ENCODE measurements at places on chromosomes 1 and 21.
A peak's percentile ranks its signal among the peaks of the same experiment; 100 is the strongest.

DNA sequence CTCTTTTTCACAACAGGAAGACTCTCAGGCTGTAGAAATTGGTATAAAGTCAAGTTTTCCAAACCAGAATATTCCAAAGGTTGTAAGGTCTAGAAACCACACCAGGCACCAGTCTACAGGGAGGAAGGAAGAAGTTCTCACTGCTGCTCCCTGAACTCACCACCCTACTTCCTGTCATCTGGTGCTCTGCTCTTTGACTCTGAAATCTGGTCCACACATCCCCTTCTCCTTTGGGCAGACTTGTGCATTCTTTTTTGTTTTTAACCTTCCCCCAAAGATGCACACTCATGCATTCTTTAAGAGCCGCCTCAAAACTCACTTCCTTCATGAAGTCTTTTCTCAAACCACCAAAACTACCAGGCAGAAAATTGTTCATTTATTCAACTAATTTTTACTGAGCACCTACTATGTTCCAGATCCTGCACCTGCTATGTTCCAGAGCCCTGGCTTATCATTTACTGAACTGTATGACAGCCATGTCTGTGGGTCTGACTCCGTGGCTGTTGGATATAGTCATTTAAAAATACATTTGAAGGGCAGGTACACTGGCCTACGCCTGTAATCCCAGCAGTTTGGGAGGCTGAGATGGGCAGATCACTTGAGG, 30.1 kb upstream of the EPS15 start:
- DNase-seq, result no peak

- DNase-seq, result no peak
Measured at GRCh38 chr1:170692866-170693575, 29.1 kb downstream of the PRRX1 start.

- no peak for DNase-seq
Measured at GRCh38 chr1:172766462-172766861, 107.6 kb downstream of the FASLG start.

- peak; percentile 74 for DNase-seq
Measured at GRCh38 chr1:116504308-116505156, 66.3 kb downstream of the CD58 start.

DNA sequence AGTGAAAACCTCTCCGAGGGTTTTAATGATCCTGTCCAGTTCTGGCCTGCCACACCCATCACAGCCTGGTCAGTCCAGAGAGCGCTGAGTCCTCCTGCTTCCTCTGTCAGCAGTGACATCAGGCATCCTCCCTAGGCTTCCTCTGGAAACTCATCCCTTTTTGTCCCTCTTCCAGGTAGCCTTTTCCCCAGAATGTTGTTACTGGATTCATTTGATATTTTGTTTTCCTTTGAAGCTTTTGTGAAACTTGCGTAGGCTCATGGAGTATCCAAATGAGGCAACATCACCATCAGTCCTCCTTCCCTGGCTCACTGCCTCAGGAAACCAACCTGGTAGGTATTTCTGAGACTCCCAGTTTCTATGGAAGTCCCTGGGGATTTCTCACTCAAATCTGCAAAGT, 27.0 kb upstream of the IGSF3 start:
- no peak for DNase-seq

DNA sequence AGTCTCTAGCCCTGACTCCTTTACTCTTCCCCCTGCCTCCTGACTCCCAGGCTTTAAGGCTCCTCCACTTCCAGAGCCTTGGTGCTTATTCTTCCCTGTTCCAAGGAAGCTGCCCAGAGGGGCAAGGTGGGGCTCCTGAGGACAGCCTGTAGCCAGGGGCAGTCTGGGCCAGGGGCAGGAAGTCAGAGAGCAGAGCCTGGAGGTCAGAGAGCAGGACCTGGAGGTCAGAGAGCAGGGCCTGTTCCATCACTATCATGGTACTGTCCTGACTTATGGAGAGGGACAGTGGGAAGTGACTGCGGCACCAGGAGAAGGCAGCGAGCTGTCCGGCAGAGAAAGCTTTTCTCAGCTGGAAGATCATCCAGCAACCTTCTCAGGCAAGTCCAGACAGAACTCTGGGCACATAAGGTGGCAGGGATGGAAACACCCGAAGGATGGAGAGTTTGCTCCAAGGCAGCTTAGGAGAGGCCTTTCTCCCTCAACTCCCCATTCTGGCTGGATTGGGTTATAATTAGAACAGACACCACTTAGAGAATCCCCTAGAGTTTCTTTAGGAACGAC, 25.0 kb downstream of the PLXNA2 start:
- DNase-seq, result no peak

- no peak for DNase-seq
Measured at GRCh38 chr1:85566890-85567289, 13.7 kb upstream of the CCN1 start.

- no peak for DNase-seq
Measured at GRCh38 chr1:4021136-4021973, 121.3 kb upstream of the C1orf174 start.

GRCh38 chr1:81554534-81554933, 246.2 kb upstream of the ADGRL2 start:
- DNase-seq, result no peak

- DNase-seq, result no peak
Measured at GRCh38 chr1:101071470-101071891, 45.9 kb upstream of the DPH5 start.
